ENCODE measurements at places on chromosomes 6 and 20.

DNA sequence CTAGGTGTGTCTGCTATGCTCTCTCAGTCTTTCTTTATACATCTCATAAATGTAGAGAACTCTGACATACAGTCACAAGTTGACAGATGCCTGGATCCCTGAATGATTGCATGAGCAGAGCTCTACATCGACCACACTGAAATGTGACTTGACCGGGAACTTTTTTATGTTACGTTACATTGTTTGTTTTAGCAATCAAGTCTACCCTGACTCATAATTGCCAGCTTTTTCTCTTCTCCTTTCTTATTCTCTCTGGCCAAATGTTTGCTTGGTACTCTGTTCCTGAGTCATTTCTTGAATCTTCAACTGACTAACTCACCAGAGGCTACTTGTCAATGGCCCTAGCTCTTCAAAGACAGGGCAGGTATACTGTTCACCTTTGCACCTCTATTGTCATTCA, 213.6 kb upstream of the DTNBP1 start:
- DNase-seq, result no peak

DNA sequence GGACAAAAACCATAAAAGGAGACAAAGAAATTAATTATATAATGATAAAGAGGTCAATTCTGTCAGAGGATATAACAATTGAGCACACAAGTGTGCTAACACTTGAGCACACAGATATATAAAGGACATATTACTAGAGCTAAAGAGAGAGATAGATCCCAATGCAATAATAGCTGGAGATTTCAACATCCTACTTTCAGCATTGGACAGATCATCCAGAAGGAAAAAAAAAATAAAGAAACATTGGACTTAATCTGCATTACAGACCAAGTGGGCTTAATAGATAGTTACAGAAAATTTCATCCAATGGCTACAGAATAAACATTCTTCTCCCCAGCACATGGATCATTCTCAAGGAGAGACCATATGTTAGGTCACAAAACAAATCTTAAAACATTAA, 9.9 kb downstream of the VNN1 start:
- no peak for DNase-seq

DNA sequence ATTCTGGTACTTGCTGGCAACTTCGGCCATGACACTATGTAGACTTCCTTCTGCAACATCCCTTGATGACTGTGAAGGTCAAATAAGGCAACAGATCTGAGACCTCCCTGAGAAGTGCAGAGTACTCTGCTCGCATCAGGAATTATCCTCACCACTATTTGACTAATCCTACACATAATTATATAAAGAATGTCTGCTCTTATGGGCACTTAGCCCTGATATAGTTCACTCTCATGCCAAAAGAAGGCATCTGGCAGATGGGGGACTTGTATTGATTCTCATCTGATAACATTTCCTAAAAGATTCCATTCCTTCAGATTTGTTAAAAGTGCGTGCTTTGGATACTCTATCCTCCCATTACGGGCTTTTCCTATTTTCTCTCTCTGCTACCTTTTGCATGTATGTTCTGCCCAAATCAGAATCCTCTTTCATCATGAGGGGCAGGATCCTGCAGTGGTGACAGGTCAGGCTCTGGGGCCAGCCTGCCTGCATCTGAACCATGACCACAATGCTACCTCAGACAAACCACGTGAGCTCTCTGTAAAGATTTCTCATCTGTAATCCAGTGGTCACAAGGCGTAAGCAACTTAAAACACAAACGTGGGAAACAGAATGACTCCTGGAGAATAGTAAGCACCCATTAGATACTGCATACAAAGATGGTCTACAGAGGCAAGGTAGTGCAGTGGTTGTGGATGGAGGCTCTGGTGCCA, 134.0 kb downstream of the GJA10 start:
- no peak for DNase-seq

GRCh38 chr6:2854396-2854982, 12.8 kb upstream of the SERPINB1 start:
- no peak for DNase-seq

- DNase-seq, result no peak
These were observed 138.2 kb upstream of the SLC22A16 start for GRCh38 chr6:110614586-110614985.

DNA sequence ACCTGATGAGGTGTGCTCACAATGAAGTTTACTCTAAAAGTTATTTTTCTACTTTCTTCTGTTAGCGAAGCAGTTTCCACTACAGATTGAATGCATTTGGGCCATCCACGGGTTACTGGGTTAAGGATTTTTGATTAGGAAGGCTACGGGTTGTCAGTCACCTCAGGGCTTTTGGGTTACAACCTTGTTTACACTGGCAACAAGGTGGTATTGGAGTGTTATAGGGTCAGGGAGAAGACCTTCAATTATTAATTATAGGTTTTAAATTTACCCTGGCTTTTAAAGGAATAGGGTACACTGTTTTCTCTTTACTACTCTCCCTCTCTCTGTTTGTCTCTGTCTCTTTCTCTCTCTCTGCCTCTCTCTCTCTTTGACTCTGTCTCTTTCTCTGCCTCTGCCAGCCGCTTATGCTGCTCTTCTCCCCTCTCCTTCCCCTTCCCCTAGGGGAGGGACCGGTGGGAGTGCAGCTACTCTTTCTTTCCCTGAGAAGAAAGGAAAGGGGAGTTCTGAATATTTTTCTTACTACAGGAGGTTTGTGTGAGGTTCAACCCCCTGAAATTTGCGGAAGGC, 40.2 kb upstream of the AGPAT4 start:
- no peak for DNase-seq

DNA sequence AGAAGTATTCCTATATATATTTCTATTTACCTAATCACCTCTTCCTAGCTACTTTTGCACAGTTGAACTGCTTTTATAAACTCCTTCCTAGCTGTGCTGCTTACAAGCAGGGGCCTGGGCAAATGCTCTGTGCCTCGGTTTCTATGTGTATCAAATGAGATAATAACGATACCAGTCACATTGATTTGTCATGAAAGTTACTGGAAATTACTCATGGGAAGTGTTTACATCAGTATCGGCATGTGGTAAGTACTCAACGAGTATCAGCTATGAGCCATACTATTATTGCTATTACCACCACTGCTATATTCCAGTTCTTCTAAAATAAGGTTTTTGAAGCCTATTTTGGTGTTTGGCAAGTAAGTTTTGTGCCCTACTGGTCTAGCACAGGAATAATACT, 4.9 kb downstream of the LAMA4 start:
- no peak for DNase-seq

- DNase-seq, result no peak
These were observed 28.0 kb upstream of the ADGRF5 start for GRCh38 chr6:46949632-46950280.
